Effector memory CD8-positive, alpha-beta T cell (primary cell): ENCODE measurements at places on chromosomes 6 and 20.

- no peak for DNase-seq
Observed at GRCh38 chr6:24827162-24827561, 28.4 kb upstream of the ARMH2 start.

DNA sequence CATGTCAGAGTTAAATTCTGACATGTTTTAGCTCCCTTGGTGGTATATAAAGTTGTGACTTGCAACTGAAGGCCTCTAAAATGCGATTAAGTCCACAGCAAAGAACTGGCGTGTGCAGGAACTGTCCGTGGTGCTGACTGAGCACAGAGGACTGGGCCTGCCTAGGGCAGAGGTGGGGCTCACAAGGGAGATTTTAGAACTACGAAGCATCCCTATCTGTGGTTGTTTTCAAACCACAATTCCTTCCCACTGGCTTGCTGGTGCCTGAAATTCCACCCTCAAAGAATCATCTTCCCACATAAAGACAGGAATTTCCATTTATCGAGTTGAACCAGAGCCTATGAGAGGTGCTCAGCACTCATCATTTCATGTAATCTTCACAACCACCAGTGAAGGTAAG, 30.1 kb downstream of the RIMS4 start:
- DNase-seq = peak; percentile 4

DNA sequence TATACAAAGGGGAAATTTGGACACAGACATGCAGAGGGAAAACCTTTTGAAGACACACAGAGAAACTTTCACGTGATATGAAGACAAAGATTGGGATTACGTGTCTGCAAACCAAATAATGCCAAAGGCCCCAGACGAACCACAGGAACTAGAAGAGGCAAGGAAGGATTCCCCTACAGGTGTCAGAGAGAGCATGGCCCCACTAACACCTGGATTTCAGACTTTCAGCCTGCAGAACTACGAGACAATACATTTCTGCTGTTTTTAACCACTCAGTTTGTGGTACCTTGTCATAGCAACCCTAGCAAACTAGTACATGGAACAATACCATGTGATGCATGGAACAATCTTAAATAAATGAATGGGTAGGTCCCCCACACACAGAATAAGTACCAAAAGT, 341.0 kb downstream of the HDGFL1 start:
- no peak for DNase-seq

- peak; percentile 52 for DNase-seq
Observed at GRCh38 chr20:41173161-41173721, 35.9 kb downstream of the PLCG1 start.

DNA sequence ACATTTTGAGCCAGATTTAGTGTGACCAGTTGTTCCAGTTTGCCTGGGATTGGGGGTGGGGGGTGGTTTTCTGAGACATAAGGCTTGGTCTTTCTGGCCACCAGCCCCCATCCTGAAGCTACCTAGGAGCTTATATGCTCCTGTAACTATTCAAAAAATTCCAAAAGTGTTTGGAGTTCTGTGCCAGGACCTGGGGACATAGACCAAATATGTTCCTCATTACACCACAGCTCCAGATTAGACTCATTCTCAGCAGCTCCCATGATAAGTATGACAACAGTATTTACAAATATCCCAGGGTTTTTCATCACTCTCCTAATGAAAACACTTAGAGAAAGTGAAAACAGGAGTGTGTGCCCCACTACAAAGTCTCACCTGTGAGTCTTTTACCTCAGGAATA, 37.8 kb upstream of the RNF144B start:
- DNase-seq = no peak

- peak; percentile 75 for DNase-seq
Observed at GRCh38 chr6:157221049-157221816, 102.1 kb downstream of the TMEM242 start.

GRCh38 chr20:58650181-58650775, 805 bp upstream of the STX16 start:
- DNase-seq = peak; percentile 16

GRCh38 chr20:9699181-9699580, 139.7 kb downstream of the PAK5 start:
- no peak for DNase-seq

DNA sequence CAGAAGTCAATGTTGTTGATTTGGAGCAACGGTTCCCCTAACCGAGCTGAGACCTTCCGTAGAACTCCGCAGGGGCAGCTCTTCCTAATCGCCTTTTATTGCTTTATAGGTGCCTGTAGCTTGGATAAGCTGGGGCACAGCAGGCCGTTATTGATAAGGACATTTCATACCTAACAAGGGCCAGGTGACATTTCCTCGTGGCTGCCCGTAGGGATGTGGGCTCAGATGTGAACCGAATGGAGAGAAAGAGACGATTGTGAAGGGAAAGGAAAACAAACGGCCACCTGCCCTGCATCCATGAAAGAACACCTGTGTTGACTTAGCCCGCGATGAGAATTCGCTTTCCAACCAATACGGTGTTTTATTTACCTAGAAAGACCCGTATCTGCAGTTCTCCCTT, 53.3 kb upstream of the DACT2 start:
- no peak for DNase-seq
